ENCODE measurements at places on chromosomes 6 and 20.

- DNase-seq: no peak
Measured at GRCh38 chr20:41534170-41534569, 84.0 kb downstream of the CHD6 start.

DNA sequence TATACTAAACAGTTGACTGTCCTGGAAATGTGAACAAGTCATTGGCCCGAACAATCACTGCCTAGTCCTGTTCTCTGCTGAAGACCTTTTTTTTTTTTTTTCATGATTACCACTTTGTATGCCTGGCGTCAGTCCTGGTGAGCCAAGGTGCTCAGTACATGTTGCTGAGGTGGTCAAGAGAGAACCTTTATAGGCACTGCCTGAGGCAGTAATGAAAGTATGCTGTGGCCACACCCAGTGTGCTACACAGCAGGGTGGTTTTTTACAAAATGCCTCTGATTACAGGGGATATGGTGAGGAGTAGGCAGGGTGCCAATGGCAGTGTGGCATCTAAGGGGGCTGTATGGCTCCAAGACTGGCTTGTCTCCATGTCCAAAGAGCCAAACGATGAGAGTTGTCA, 135.1 kb upstream of the ENPP5 start:
- no peak for DNase-seq

DNA sequence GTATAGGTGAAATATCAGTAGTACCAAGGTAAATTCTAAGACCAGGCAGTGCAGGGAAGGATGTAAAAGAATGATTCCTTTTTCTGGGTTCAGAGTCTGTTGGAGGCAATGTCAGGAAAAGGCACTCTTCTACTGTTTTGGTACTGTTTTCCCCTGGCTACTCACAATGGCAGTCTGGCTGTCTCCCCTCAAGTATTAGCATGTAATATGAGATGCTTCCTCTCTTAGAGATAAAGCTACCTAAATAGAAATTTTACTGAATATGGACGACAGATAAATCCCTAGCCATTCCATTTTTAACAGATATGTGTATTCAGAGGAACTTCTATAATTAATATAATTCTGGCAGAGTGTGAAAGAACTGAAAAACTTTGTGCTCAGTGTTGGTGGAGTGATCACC, 3.5 kb downstream of the RNF8 start:
- no peak for DNase-seq

- DNase-seq: no peak
Measured at GRCh38 chr20:61967300-61967699, 98.4 kb downstream of the TAF4 start.

GRCh38 chr6:98687752-98688151, 146.6 kb upstream of the POU3F2 start:
- no peak for DNase-seq

DNA sequence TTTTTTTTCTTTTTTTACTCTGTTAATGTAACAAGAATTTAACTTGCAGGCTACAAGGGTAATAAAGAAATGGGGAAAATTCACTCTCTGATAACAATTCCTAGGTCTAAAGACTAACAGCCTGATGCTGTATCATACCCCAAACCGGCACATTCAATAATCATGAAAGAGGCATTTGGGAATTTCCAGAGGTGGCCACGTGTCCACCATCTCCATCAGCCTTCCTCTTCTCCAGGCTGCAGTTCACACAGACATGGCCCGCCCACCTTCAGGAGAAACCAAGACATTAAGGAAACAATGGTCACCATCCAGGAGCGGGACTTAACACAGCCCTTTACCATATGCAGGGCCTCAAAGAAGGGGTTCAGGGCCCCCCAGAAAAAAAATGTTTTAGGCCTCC, 44.8 kb downstream of the PDE10A start:
- DNase-seq: no peak

GRCh38 chr20:48722002-48722731, 105.6 kb downstream of the PREX1 start:
- no peak for DNase-seq

GRCh38 chr6:119105282-119105681, 26.8 kb upstream of the FAM184A start:
- DNase-seq: no peak

GRCh38 chr6:97014595-97014994, 90.1 kb downstream of the KLHL32 start:
- no peak for DNase-seq

GRCh38 chr20:32585011-32585585, at the start of gene NOL4L:
NOL4L (minus strand) TSS chr20:32585333; CDS start chr20:32584890, 443 bp downstream.
- no peak for DNase-seq

DNA sequence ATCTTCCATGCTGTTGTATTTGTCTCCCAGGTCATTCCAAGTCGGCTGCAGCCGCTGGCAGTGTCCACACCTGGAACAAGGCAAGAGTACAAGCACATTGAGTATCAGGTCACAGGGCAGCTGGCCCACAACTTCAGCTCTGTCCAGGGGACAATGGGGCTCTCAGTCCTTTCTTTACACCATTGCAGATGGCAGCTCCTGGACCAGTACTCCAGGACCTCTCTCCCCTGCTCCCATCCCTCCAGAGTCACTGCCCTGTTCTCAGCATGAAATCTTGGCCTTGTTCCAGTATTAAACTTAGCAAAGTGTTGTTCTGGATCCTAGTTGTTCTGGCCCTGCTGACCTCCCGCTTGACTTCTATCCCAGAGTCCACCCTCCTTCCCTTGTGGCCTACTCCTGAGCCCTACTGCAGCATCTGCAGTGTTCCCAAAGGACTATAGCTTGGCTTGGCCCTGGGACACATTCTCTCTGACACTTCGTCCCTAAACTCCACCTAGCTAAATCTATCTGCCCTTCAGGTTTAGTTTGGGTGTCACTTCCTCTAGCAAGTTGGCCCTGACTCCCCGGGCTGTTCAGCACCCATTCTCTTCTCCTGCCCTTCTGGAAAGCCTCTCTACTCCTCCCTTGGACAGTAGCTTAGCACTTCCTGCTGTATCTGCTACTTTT, 5.8 kb downstream of the TXNDC5 start:
- DNase-seq: no peak

DNA sequence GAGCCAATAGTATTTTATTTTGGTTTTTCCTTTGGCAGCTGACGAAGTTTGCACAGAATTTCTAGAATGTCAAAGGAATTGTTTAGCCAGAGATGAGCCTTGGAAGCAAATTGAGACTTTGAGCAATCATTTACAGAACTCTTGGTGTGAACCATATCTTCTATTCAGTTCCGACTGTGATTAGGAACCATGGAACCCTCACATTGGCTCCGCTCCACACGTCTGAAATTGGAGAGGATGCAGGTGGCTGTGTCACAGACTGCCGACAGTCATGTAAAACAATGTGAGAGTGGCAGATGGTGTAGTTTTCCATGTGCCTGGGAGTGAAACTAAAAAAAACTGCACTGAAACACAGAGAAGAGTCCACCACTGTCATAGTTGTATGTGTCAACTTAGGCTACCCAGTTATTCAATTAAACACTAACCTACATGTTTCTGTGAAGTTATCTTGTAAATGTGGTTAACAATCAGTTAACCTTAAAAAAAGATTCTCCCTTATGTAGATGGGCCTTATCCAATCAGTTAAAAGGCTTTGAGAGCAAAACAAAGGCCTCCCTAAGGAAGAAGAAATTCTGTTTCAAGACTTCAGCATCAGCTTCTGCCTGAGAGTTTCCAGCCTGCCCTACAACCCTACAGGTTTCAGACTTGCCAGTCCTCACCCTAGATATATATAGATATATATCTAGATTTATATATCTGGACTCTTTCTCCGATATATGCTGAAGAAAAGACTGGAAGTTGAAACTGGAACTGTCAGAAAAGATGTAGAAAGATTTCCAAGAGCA, 3.3 kb upstream of the HMGN4 start:
- DNase-seq: no peak

GRCh38 chr6:9948678-9949077, 466.2 kb downstream of the TFAP2A start:
- DNase-seq: no peak

DNA sequence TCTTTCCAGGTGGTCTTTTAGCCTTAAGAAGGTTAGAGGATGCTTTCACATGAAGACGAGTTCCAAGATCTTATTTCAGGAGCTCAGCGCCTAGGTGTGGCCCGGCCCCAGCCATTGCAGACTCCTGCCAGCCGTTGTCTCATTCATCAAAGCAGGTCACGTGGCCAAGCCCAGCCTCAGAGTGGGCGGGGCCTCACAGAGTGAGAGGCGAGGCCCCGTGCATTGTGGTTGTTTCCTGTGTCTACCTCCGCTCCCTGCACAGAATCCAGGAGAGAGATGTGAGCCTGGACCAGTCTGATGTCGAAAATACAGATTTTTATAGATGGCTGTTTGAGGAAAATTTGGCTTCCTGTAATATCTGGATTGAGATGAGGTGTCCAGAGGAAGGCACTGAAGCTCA, 49.2 kb upstream of the CST5 start:
- no peak for DNase-seq

GRCh38 chr6:12576389-12576788, 140.2 kb upstream of the PHACTR1 start:
- no peak for DNase-seq

- no peak for DNase-seq
Measured at GRCh38 chr6:74785236-74785635, 420.6 kb downstream of the COL12A1 start.

GRCh38 chr20:52731093-52731492, 241.1 kb upstream of the TSHZ2 start:
- no peak for DNase-seq

DNA sequence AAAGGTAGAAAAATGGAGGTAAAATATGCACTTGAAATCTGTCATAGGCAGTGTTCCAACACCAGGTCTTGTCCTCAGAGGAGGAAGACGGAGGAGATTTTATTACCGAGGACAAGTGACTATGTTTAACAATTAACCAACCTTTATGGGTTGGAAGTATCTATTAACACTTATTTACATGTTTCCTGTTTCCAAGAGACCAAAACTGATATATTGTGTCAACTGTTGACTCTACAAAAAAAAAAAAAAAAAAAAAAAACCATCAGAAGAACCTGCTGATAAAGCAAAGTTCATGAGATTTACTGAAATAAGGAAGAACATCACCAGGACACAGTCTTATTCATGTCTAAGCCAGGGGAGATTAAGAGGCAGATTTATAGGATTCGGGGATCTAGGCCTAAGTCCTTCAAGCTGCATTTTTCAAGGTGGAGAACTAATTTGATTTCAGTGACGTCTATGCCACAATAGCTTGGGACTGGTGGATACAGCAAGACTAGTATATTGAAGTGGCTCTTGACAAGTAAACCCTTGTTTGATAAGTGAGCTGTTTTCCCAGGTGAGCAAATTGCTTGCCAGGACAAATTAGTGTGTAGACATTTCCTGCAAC, 126.6 kb upstream of the NAA20 start:
- DNase-seq: no peak

DNA sequence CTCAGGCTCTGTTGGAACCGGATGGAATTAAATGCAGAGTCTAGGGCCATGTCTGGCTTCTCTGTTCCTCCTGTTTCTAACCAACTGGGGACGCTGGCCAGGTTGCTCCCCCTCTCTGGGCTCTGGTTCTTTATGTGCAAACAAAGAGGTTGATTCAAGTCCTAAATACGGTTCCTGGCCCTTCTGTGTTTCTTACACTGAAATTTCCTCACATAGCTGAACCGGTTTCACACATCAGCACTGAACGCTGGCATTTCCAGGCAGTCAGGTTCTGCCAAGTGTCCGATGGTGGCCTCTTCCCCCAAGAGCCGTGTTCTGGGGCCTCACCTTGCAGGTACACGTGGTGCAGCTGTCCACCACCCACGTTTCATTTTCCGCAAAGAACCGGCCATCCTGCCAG, 13.5 kb downstream of the THBS2 start:
- DNase-seq: no peak

DNA sequence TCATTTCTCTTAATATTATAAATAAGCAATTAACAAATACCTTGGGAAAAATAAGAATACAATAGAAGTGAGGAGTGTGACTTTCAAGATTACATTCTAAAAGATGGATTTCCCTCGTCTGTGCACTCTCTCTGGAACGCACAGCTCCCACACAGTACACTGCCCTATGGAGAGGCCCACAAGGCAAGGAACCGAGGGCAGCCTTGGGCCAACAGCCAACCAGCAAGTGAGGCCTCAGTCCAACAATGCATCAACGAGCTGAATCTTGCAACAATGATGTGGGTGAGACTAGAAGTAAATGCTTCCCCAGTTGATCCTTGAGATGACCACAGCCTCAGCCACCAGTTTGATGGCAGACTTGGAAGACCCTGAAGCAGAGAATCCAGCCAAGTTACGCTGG, 34.5 kb upstream of the AVP start:
- DNase-seq: no peak

DNA sequence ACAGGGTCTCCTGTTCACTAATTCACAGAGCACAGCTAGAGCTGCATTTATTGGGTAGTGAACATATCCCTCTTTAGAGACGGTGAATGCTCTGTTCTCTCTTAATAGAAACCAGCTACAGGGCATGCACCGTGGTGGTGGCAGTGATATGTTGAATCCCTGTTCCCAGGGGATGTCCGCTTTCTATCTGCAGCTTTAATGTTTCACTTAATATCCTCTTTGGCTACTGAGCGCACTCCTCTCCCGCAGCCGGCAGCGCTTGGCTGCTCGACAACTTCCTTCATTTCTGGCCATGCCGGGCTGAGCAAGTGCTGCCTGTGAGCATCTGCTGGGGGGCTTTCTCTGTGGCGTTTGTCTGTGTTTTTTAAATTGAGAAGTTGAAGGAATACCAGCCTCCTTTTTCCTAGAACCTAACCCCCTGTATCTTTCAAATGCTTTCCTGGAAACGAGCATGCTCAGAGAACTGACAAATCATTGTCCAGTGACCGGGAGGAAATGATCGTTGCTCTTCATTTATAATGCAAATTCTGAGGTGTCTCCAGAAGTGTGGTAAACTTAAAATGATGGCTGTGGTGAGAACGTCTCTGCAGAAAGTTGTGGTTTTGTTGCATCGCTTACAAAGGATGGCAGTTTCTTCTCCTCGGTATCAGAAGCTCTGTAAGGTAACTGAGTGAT, 297.9 kb downstream of the UTRN start:
- no peak for DNase-seq

DNA sequence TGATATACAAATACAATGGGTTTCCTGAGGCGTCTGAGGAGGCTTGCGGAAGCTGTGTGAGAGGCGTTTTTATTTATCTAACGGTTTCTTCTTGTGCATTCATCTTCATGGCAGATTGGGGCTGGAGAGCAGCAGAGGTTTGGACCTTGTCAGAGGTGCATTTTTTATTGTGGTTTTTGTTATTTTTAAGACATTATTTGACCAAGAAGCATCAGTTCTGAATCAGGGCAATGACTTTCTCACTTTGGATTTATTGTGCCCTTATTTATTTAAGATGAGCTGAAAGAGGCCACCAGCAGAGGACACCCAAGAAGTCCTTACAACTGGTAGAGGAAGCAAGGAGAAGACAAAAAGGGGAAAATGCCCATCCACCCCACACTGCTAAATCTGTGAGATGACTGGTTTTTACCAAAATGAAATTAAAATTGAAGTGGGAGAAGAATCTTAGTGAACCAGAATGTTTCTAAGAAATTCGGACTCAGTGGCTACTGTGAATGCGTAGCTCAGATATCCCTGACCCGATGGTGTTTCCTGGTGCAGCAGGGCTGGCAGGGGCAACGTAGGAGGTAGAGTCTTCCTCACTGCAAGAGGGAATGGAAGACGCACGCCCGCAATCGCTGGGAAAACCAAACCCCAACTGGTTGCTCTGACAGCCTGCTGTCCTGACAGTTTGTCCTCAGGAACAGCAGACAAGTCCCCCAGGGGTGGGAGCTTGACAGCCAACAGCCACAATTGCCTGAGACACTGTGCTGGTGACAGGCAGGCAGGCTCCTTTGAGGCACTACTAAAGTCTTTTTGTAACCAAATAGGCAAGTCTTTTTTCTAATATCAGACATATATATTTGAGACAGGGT, 14.2 kb downstream of the PRR18 start:
- DNase-seq: no peak

GRCh38 chr6:167987396-167988153, 9.9 kb upstream of the KIF25 start:
- no peak for DNase-seq

Data from NCI-H460 (cell line).